HS-5 (cell line): ENCODE measurements at places on chromosomes 3 and 15.

DNA sequence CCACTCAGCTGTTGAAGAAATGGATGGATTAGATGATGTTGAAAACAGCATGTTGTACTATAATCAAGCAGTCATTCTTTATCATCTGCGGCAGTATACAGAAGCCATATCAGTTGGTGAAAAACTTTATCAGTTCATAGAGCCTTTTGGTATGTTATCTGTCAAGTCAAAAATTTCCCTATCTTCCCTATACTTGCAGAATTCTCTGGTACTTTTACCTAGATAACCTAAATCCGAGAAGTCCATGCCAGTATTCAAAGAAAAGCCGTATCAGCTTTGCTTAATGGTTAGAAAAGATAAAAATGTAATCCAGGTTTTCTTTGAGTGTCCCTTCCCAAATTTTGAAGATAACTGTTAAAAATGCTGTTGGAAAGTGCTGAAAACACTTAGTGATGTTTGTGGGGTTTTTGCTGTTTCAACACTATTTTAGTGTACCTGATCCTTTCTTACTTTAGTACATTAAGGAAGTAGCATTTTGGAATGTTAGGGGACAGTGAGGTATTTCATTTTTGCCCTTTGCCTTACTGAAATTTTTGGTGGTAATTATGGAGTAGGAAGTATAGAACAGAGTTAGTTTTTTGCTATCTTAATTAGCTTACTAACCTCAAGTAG is 23.8 kb downstream of the CNOT10 start:
- no peak for DNase-seq

GRCh38 chr3:32208447-32208846 is 30.0 kb upstream of the CMTM8 start:
- no peak for DNase-seq

GRCh38 chr3:174959556-174960065 is 100.5 kb downstream of the NAALADL2 start:
- DNase-seq, result no peak

- no peak for DNase-seq
Observed at GRCh38 chr3:116974702-116975101, 265.1 kb downstream of the TUSC7 start.
